Effector memory CD4-positive, alpha-beta T cell (primary cell): ENCODE measurements at places on chromosomes 4 and X.

DNA sequence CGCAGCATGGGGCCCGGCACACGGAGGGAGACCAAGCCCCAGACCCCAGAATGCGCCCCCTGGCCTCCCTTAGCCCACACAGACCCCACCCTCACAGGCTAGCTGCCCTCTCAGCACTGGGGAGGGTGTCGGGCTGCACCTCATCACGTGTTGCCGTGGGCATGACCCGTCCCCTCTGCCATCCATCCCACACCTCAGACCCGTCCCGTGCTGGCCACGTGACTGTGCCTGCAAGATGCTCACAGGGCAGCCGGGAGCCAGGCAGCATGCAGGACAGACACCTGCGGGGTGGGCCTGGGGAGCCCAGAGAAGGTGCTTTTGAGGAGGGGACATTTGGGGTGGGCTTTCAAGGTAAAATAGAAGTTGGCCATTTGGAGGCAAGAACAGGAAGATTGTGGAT lies 4.8 kb downstream of the MSANTD1 start:
- DNase-seq: no peak

DNA sequence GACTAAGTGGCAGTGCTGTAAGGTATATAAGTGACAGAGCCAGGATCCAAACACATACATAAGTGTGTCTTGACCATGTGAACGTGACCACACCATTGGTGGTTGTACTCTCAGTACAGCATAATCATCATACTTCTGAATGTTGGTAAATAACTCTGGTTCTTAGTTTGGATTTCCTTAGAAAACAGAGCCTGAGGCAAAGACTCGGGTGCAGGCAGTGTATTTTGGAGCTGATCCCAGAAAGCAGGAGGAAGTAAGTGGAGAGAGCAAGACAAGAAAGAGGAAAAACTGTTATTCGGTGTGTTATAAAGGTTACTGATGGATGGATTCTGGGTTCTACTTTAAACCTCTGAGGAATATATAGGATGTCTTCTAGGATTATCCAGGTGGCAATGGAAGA lies 127.9 kb downstream of the SLC39A8 start:
- DNase-seq: no peak

DNA sequence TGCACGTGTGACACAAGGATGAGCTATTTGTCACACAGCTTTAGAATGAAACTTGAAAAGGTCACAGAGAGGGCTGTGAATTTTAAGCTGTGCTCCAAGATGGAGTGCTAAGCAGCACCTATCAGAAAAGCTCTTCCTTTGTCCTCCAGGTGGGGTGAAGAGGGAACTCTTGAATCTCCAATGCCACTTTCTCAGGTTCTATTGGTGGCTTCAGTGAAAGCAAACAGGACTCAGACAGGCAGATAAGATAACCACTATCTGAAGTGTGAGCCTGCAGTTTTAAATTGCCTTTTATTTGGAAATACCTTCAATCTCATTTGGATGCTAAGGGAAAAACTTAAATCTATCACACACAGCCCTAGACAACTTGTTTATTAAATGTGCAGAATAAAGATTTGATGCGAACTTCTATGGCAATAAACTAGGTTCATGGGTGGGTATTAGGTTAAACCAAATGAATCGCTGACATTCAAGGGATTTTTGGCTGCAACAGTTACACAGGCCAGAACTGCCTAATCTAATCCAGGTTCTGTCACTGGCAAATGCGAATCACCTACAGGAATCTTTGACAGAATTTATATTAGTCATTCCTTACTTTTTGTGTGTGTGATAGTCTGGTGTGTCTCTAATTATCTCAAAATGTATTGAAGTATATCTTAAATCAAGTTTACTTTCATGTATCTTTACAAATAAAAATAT lies 13.6 kb upstream of the PDGFRA start:
- DNase-seq: no peak

DNA sequence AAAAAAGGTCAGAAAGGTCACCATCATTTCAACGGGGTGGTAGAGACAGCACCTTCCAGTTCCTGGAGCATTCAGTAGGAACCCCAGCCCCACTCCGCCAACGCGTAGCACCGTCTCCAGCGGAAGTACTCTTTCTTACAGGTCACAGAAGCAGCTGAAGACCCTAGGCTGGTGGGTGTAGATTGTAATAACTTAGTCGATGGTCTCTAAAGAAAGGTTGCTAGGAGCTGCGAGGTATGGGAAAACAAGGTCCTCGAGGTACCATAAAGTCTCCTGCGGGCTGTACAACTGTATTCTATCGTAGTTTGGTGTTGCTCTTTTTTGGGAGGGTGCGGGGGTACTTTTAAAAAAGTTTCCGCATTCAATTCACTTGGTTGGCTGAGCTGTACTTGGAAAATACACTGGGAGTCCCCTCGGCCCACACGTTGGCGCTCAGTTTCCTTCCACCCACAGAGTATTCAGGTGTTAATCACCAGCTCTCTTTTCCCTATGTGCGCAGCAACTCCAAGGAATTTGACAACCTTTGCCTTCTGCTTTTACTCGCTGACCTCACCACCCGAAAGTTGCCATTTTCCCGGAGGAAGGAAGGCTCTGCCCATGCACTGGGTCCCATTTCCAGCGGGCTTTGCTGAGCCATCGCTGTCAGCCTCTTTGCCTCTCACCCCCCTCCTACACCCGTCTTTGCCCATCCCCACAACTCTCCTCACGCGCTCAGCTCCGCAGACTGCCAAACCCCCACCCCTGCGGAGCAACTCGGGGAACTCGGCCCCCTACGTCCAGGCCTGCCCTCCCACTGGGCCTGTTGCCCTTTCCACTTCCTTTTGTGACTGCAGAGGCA lies 4.8 kb upstream of the SOX3 start:
- DNase-seq: no peak

DNA sequence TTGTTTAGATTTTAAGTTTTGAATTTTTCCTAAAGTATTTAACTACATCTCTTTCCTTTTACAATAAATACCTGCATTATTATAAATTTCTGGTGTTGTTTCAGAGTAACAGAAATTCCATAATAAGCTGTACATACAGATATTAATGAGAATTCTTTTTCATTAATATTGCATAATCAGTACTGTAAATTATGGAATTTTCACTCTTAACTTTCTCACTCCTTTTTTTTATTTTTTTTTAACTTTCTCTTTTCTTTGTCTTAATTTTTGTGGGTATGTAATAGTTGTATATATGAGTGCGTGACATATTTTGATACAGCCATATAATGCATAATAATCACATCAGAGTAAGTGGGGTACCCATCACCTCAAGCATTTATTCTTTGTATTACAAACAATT lies 110.5 kb downstream of the KLHL8 start:
- no peak for DNase-seq

- no peak for DNase-seq
Measured at GRCh38 chr4:9762823-9763475, 18.5 kb upstream of the DRD5 start.

GRCh38 chr4:185853841-185854240 lies 41.8 kb upstream of the SORBS2 start:
- DNase-seq: no peak

DNA sequence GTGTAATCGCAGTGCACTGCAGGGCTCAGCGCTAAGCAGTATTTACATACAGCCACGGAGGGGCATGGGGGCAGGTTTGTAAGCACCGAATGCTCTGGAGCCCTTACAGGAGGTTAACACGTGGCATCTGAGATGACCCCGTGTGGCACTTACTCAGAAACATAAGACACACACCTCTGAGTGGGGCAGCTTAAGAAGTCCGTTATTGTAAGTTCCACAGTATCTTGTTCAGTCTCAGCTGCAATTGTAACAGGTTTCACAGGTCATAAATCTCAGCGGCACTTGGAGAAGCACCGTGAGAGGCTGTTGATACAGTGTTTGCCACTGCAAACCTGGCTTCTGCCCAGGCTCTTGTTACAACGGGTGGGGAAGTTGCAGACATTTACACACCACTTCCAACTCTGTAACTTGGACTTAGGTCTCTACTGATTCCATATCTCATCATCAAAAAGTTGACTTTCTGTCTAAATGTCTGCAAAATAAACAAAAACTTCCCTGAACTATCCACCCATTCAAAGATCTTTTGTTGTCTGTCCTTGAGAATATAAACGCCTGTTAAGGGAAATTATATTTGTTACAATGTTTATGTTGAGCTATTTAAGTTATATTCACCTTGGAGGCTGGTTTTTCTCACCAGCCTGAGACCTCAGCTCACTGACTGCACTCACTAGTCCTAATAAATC lies 10.3 kb downstream of the CPLX1 start:
- DNase-seq: no peak

DNA sequence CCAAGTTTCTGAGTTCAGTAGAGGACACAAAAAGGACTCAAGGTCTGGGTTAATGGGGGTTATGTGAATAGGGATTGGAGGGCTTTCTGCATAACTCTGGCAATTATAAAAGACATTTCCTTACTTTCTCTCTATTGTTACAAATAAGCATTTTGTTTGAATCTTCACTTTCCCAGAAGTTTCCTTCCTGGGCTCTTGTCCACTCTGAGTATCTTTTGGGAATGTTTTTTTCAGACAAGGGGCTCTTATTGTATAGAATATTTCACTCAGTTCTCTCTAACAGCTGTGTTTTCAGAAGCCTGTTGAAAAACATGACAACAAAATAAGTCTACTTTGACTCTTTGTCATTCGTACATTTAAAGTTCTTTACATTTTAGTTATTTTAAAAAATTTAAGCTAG lies 57.6 kb upstream of the MAP9 start:
- no peak for DNase-seq

- no peak for DNase-seq
Measured at GRCh38 chrX:152878976-152879755, 18.7 kb upstream of the ZNF185 start.

GRCh38 chr4:108453366-108453765 lies 167.0 kb upstream of the RPL34 start:
- no peak for DNase-seq

- no peak for DNase-seq
Measured at GRCh38 chr4:110211007-110211769, 12.8 kb upstream of the ELOVL6 start.

DNA sequence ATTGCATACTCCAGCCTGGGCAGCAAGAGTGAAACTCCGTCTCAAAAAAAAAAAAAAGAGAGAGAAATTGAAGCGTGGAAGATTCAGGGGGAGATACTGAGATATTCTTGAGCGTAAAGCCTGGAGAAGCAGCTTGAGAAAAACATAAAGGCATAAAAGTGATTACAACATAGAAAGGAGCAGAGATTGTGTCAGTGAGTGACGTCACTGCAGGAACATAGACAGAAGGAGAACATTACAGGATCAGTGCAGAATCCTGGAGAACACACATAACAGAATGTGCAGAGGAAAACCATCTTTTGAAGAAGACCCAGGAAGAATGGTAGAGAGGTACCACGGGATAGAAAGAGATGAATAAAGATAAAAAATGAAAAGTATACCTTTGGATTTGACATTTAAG lies 147.0 kb downstream of the APBB2 start:
- DNase-seq: no peak

DNA sequence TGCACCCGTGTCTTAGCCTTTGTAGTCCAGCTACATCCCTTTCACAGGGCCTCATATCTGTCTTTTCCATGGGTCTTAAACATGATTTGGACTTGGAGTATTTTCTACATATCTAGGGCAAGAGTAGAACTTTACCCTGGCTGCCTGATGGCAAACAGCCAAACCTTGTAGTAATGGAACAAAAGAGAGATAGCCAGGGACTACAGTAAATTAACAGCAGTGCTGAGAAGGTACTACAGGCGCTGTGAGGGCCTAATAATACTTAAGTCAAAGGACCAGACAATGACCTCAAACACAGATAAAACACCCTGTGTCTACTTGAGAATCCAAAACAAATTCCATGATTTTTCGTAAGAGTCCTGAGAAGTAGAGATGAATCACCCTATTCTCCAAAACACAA lies 111.0 kb upstream of the WDR17 start:
- no peak for DNase-seq

DNA sequence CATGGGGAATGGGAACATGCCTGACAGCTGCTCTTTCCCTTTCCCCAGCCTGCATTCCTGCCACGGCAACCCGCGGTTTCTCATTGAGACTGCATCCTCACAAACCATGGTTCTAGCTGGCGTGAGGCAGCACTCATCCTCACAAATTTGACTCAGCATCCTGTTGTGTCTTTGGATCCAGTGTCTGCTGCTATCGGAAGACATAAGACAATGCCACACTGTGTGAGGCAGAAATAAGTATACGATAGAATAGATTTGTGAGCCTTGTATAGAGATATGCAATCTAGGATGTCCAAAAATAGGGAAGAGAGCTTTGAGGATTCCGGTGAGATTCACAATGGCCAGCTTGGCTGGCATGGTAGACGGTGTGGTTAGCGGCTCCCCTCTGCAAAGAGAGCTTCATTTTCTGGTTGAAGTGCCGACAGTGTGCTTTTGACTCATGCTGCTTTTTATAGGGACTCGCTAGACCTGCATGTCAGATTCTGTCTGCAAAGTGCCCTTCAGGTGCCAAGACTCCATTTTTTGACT lies 161.3 kb upstream of the PSAPL1 start:
- no peak for DNase-seq

DNA sequence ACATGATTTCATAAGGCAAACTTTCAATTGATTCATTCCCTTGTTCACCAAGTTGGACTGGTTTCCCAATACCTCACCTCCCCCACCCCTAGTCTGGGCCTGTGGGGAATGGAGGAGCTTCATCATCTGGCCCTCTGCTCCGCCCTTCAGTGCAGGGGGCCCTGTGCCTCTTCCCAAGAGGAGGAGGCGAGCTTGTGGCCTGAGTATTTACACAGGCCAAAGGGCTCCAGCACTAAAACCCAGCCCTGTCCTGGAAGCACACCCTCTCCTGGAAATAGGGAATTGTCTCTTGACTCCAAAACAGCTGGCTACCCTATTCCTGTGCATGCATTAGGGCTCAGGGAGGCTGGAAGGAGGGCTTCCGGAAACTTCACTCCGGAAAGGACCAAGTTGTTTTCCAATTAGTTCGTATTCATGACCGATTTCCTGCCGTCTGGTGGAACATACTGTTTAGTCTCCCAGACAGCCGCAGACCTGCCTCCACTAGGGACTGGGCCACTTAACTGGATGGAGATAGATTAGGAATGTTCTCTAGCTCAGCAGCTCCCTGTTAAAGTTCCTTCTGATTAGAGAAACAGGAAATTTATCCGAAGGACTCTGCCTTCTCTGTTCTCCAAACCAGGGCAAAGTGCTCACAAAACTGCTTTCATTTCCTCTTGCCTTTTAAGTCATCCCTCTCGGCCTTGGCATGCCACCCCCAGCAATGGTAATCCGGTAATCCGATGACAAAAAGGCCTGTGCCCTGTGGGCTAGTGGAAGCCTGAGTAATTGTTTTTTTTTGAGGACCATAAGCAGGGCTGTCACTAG lies 5.8 kb downstream of the SRPX2 start:
- no peak for DNase-seq

- no peak for DNase-seq
Measured at GRCh38 chrX:1181170-1181569, 31.3 kb downstream of the CRLF2 start.

GRCh38 chr4:160318567-160319220 lies 1215.8 kb downstream of the RAPGEF2 start:
- DNase-seq: no peak

GRCh38 chr4:149347139-149347538 lies 468.5 kb downstream of the IQCM start:
- no peak for DNase-seq

GRCh38 chr4:115119804-115120352 lies 6.5 kb upstream of the NDST4 start:
- no peak for DNase-seq

- no peak for DNase-seq
Measured at GRCh38 chrX:17563076-17563475, 174.2 kb upstream of the SCML1 start.
